Left ventricle myocardium superior (tissue), 1 donor: ENCODE measurements at places on chromosomes 6 and 20.

DNA sequence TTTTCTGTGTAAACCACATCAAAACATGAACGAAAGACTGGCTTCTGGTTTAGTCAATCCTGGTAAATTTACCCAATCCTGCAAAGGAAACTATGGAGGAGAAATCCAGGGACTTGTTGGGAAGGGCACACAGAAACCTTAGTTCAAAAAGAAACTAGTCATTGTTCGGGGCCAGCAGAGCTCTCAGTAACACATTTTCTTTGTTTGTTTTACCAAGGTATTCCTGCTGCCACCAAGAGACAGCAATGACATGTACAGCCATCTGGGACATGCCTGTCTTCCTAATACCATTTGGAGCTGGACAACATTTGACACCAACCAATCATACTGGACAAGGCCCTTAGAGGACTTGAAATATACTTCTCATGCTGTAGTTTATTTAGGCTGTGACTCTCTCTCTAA, 8.3 kb downstream of the OARD1 start:
- DNase-seq = no peak

DNA sequence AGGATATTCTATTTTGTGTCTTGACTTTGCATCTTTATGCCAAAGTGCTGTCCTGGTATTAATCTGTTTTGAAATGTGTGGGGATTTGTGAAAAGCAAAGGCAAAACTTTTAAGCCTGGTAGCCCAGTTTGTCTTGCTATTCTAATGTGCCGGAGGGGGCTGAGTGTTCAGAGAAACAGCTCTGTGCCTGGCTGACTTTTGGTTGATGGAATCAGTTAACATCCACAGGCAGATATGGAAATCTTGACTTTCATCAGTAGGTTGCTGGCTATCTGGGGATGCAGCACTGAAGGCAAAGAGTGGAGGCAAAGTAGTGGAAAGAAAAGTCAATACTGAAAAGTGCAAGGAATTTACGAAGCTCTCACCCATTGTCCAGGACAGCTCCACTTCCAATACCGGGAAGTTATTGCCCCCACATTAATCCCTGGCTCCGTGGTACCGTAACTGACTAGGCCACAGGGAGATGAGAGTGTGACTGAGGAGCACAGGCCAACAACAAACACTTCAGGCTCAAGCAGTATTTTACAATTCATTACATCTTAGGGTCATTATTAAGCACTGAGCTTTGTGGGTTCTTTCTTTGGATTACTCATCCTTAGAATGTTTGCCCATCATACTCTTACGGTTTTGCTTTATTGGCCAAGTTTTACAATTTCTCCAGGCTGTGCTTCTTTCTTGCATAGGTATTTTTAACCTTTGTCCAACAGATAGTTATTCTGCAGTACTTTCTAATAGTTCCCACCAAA, 164.6 kb downstream of the MTFR2 start:
- no peak for DNase-seq

DNA sequence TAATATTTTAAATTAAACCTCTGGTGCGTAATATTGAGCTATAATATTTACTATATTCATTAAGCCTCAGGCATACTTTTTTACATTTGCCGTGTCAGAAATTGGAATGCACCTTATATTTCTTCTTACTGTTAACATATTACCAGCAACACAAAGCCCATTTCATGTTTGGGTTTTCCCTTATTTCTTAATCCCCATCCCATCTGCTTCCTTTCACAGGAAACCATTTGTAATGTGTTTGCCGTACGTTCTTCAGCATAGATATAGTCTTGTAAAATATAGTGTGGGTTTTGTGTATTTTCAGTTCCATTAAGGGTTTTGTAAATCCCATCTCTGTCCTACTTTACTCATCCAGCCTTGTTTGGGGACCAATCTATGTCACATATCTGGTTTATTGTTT, 6.5 kb downstream of the EYS start:
- no peak for DNase-seq

- no peak for DNase-seq
Measured at GRCh38 chr6:45415315-45415714, 37.6 kb upstream of the SUPT3H start.

- DNase-seq = peak; percentile 62
Measured at GRCh38 chr6:165659945-165660856, 2.8 kb downstream of the PDE10A start.

DNA sequence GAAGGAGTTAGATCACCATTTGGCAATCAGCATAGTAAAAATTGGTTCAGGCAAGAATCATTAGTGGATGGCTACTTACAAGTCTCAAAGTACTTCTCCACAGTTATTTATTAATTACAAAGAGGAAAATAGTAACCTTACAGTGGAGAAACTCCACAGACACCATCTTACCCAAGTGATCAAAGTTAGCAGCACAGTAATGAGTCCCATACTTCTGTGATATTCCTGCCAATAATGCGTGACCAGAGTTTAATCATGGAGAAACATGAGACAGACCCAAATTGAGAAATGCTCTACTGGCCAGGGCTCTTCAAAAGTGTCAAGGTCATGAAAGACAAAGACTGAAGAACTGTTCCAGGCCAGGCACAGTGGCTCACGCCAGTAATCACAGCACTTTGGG, 9.5 kb downstream of the TBC1D7 start:
- DNase-seq = no peak
